Activated naive CD4-positive, alpha-beta T cell treated with anti-CD3 and anti-CD28 coated beads, Interleukin-2, amount 50 U/mL, for 72 hours (primary cell): ENCODE measurements at places on chromosomes 12 and 14.

- no peak for DNase-seq
Observed at GRCh38 chr14:96246539-96246847, 9.5 kb upstream of the BDKRB1 start.

- DNase-seq: no peak
Observed at GRCh38 chr14:103549361-103550311, 12.8 kb downstream of the BAG5 start.

DNA sequence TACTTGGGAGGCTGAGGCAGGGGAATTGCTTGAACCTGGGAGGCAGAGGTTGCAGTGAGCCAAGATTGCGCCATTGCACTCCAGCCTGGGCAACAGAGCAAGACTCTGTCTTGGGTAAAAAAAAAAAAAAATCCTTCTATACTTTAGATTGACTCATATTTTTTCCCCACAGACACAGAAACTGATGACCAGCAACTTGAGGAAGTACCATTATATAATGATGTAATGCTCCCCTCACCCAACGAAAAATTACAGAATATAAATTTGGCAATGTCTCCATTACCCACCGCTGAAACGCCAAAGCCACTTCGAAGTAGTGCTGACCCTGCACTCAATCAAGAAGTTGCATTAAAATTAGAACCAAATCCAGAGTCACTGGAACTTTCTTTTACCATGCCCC lies 24.3 kb upstream of the SNAPC1 start:
- no peak for DNase-seq

DNA sequence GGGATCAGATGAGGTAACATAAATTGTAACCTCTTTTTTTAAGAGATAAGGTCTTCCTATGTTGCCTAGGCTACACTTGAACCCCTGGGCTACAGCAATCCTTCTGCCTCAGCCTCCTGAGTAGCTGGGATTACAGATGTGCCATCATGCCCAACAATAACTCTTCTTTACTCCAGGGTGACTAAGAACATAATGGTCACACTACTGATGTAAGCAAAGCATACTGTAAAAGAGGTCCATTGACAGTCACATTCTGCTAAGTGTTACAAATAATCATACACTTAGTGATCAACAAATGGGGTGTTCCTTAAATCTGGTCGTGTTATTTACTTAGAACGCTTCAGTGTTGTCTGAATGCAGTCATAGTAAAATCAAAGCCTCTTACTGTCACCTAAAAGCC lies 68.9 kb downstream of the EPS8 start:
- no peak for DNase-seq

DNA sequence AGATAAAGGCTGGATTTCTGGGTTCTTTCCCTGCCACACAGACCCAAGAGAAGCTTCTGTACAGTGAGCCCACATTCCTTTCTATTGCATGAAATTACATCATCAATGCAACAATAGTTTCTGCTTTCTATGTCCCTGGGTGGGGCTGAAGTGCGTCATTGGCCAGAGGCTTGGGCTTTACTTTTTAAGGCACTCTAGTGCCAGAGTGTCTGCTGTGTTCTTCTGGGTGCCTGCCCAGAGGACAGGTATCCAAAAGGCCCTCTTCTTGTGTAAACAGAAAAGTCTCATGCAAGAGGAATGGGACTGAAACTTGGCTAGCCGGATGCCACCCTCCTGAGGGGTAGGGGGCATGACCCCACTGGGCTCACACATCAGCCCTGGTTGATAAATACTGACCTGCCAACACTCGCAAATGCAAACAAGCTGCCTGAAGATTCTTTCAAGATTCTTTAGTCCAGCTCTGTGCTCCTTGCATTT lies 5.9 kb downstream of the KRT86 start:
- DNase-seq: no peak

DNA sequence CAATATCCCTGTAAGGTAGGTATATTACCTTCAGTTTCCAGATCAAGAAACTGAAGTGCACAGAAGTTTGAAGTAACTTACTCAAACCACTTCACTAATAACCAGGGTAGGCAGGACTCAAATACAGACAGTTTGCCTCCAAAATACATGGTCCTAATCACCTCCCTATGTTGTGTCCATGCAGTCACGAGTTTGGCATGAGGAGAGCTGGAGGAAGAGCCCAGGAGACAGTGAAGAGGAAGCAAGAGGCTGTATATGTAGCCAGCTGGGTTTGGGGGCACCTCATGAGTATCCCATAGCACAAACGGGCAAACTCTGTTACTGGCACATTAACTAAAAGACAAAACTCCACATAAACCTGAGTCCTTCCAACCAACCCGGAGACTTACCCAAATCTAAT lies 79.2 kb downstream of the DUSP16 start:
- no peak for DNase-seq
